ENCODE measurements at places on chromosomes 4 and X. TPM values are rescaled to one million over a fixed set of nuclear protein-coding genes. Genes with fewer than 3 reads are reported as not detected.

- no peak for DNase-seq
These were observed 88.3 kb downstream of the CLCN4 start for GRCh38 chrX:10244915-10245622.

DNA sequence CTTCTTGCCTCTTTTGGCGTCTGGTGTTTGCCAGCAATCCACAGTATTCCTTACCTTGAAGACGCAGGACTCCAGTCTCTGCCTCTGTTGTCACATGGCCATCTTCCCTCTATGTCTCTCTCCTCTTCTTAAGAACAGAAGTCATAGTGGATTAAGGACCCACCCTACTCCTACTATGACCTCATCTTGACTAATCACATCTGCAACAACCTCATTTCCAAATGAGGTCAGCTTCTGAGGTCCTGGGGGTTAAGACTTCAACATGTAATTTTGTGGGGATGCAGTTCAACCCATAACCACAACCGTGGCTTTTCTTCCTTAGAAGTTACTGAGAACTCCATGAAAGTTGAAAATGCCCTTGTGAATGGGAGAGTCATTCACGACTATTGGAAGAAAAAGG is 23.3 kb downstream of the TLR8 start:
- DNase-seq: no peak

GRCh38 chr4:170005472-170005871 is 20.7 kb downstream of the MFAP3L start:
- no peak for DNase-seq

- no peak for DNase-seq
These were observed 283.6 kb downstream of the FRMPD4 start for GRCh38 chrX:12421918-12422317.

DNA sequence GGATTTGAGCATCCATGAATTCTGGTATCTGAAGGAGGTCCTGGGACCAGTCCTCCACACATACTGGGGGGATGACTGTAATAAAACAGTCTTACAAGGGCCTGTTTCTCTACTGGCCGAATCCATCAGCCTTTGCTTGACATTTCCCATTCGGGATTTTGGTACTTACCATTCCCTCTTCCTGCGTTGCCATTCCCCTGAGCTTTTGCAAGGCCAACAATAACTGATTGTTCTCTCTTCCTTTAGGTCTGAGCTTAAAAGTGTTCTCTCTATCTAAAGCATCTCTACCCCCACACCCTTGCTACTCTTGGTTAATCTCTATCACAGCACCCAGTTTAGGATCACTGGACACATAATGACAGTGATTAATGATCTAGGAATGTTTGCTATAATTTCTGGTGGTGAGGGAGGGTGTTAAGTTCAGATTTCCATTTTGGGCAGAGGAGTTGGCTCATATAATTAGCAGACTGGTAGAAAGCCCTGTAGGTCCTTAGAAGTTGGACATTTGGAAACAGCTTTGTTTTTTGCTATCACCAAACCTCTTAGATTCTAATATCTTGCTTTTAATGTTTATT is 29.4 kb downstream of the TMA16 start:
- no peak for DNase-seq

DNA sequence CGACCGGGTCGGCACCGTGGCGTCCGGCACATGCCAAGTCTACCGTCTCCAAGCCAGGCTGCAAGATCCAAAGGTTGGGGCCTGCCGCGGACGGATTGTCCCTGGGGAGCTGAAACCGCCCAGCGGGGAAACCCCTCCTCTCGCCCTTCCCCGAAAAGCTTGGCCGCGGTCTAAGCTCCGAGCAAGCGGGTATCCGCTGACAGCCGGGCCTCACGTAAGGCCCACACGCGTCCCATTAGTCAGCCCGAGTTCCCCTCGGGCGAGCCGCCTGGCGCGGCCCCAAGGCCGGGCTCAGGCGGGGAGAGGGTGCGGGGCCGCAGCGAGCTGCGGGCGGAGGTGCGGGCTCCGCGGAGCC is 6.8 kb upstream of the BCOR start:
- peak; percentile 84 for DNase-seq

GRCh38 chr4:30789219-30789671 is 69.1 kb downstream of the PCDH7 start:
- DNase-seq: no peak

DNA sequence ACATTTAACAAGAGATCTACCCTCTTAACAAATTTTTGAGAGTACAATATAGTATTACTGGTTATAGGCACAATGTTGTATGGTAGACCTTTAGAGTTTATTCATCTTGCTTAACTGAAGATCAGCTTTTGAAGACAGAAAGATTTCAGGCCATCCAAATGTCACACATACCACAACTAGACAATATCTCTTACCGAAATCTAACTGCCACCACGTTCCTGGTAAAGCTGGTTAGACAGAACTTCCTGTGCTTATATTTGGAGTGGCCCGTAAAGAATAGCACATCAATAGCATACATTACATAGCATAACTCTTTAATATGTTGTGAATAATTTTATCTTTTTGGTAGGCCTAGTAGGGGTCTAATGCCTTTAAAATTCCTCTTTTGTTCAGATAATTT is 29.8 kb upstream of the ARHGEF6 start:
- no peak for DNase-seq

- peak; percentile 85 for DNase-seq
These were observed 651 bp downstream of the UCHL1 start for GRCh38 chr4:41257257-41257901.

GRCh38 chr4:71830497-71831190 is 46.8 kb upstream of the GC start:
- DNase-seq: no peak

GRCh38 chr4:148015058-148015457 is 283.2 kb downstream of the ARHGAP10 start:
- DNase-seq: no peak

GRCh38 chr4:188262464-188262863 is 123.2 kb downstream of the TRIML1 start:
- no peak for DNase-seq

GRCh38 chr4:130356873-130357272 is 1260.9 kb downstream of the C4orf33 start:
- DNase-seq: no peak

GRCh38 chrX:22109442-22109841 is 77.3 kb downstream of the PHEX start:
- peak; percentile 65 for DNase-seq

GRCh38 chr4:108036213-108036612 is 46.5 kb downstream of the HADH start:
- no peak for DNase-seq

- no peak for DNase-seq
These were observed 67.6 kb downstream of the MRPL1 start for GRCh38 chr4:77930154-77930639.

- DNase-seq: peak; percentile 43
These were observed 797 bp downstream of the CD99L2 start for GRCh38 chrX:150897421-150898320.

- no peak for DNase-seq
These were observed 744.1 kb downstream of the FAM133A start for GRCh38 chrX:94418065-94418464.

NWD2 gene
- total RNA-seq: not detected

TEC gene
- not detected for total RNA-seq

RAB40AL gene
- total RNA-seq: not detected

LPAR4 gene
- not detected for total RNA-seq

LYAR gene
- 11.9 TPM for total RNA-seq

SOD3 gene
- total RNA-seq: 3.8 TPM
